ENCODE measurements at places on chromosomes 5 and 9.

DNA sequence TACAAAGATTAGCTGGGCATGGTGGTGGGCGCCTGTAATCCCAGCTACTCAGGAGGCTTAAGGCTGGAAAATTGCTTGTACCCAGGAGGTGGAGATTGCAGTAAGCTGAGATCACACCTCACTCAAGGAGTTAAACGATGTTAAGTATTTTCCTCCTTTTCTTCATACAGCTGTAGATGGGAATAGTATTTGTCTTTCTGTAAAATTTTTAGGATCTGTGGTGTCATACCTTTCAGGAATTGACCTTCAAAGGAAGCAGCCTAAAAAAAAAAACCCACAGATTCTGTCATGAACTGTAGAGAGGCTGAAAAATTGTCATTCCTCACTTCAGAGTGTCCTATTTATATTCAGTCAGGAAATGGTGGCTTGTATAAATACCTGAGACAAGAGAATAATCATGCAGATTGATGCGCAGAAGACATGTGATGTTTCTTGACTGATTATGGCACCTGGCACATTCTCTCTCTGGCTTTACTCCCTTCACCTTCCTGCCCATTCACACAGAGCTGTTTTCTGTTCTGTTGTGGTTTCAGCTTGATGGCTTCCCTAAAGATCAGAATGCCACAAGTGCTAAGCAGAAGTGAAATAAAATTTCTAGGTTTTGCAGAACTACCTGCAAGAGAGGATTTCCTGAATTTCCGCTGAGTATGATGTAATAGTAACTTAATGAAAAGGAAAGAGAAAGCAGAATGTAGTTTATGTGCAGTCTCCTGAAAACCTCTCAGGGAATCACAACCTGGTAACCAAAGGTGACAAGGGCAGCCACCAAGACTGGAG is 3.8 kb downstream of the IFNA1 start:
- DNase-seq = no peak

- DNase-seq = no peak
These were observed 231.7 kb upstream of the CDH12 start for GRCh38 chr5:23084815-23085214.

DNA sequence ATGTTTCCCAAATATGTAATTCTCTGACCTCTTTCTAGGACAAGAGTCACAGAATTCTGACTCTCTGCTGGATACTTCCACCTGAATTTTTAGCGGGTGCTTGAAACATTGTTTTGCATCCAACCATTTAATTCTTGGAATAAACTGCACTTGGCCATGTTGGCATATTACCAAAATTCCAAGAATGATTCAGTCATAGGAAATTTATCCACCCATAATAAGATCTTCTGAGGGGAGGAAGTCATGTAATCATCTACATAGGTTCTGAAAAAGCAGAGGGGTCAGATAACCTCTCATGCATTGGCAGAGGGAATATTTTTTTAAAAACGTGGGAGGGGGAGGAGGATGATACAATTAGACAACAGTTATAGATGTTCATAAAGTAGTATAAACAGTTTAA is 156.9 kb downstream of the PAM start:
- peak; percentile 24 for DNase-seq

- DNase-seq = no peak
These were observed 186.2 kb upstream of the TARS1 start for GRCh38 chr5:33254579-33254978.

DNA sequence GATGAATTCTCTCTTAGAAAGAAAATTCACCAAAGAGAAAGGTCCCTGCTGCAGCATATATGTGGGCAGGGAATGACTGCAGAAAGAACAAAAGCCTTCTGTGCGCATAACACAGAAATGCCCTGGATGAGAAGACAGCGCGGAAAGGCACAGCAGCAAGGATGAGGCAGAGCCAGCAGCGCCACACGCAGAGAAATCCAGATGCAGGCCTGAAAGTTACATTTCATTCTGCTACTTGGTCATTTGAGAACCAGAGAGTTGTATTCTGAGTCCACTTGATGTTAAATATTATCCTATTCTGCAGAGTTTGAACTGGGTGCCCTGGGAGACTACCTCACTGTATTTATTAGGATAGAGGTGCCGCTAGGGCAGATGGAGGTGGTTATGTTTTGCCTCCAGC is 68.5 kb downstream of the GLDC start:
- no peak for DNase-seq

DNA sequence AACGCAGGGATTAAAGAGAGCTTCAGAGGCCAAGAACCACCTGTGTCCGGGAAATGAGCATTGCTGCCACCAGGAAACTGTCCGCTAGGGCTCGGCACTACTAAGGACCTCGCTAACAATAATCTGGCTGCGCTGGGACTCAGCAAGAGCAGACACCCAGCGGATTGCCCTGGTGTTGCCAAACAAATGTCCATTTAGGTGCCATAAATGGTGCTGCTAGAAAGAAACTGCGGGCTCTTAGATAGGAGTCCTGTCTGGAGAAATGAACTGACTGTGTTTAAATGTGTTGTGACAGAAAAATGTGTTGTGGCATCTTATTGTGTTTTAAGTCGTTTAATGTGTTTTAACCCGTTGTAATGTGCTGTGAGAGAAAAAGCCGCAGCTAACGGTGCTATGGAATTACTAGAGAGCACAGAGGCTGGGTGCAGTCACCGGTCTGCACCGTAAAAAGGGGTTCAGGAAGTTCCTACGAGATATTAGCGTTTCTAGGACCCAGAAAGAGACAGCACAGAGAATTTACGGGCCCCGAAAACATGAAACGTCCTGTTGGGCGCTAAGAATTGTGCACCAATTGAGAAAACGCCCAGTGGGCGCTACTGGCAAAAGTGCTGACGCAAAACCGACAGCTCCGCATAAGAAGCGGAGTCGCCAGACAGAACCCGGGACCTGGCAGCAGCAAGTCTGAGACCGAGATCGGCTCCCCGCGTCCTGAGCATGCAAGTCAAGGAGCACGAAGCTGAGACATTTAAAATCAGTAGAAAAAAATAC is 90.6 kb downstream of the ANXA2R start:
- DNase-seq = peak; percentile 44

GRCh38 chr9:91191411-91192380 is 170.0 kb downstream of the AUH start:
- DNase-seq = no peak

GRCh38 chr5:149732324-149733128 is 2.4 kb downstream of the PPARGC1B start:
- DNase-seq = no peak

DNA sequence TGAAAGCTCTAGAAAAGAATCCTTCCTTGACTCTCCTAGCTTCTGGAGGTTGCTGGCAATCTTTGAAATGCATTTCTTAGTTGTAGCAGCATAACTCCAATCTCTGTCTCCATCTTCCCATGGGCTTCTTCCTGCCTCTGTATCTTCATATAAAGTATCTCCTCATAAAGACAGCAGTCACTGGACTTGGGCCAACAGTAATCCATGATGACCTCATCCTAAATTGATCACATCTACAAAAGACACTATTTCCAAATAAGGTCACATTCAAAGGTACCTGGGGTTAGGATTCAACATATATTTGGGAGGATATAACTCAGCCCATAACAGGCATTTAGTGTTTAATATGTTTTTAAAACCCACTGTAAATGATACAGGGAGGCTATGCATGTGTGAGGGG is 123.3 kb downstream of the MLLT3 start:
- no peak for DNase-seq

DNA sequence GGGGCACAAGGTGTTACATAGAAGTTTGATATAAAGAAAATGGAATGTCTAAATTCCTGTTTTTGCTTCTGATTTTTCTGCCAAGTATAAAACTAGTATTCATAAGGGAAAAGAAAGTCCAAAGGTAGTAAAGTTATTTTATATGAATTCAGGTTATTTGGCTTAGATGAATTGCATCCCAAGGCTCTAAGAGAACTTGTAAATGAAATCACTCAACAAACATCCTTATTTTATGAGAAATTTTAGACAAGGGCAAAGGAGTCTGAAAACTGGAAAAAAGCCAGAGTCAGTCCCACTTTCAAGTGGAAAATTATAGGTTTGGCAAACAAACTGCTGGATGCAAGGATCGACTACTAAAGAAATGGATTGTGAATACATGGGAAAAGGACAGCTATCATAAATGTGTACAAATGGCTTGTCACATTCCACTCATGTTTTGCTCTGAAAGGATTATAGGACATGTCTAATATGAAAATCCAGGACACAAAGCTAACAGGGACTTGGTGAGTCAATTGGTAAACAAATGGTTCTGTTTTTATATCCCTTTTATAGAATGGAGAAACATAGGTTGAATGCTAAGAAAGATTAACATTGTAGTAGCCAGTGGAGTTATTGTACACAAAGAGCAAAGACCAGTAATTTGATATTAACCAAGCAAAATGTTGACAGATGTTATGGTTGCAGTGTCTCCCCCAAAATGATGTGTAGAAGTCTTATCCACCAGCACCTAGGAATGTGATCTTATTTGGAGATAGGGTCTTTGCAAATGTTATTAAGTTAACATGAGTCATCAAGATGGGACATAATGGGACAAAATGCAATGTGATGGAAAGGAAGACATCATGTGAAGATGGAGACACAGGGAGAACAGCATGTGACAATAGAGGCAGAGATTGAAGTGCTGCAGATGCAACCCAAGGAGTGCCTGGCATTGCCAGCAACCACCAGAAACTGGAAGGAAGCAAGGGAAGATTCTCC is 495.7 kb downstream of the TLE1 start:
- DNase-seq = no peak

DNA sequence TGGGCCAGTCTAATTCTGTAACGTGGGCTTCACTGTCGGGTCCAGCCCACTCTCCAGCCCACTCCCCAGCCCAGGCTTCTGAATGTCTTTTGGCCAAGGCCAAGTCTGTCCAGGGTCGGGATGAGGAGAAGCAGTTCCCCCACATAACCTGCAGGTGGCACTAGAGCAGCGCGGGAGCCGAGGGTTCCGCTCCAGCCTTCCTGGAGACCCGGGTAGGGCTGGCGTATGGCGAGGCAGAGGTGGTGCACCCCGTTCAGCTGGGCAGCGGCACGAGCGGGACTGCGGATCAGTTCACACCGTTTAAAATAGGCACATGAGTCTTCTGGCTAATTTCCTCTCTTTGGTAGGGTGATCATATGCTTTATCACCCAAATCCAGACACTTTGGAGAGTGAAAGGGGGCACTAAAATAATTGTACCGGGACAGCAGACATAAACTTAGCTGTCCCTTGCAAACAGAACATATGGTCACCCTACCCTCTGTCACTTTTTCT is 185.9 kb downstream of the MSX2 start:
- peak; percentile 11 for DNase-seq

- no peak for DNase-seq
These were observed 172.5 kb downstream of the FSTL4 start for GRCh38 chr5:133439859-133440258.

GRCh38 chr5:144691936-144692335 is 521.3 kb downstream of the KCTD16 start:
- no peak for DNase-seq

GRCh38 chr9:131748411-131748955 is 8.6 kb upstream of the RAPGEF1 start:
- no peak for DNase-seq

DNA sequence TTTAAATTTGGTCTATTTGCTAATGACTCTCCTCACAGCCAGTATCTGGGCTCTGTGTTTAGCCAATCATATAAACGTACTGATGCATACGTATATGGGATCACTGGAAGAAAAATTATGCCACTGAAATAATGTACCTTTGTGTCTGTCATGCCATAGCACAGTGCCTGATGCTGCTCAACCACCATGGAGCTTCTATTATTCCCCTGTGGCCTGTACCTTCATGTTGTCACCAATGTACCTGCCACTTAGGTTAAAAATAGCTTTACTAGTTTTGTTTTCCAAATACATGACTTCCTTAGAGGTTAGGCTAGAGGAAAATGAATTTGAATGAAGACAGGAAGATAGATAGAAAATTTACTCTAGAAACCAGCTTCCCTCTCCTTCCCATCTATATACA is 34.6 kb downstream of the HACD4 start:
- DNase-seq = no peak

- DNase-seq = no peak
These were observed 51.6 kb downstream of the ALG2 start for GRCh38 chr9:99169982-99170761.

DNA sequence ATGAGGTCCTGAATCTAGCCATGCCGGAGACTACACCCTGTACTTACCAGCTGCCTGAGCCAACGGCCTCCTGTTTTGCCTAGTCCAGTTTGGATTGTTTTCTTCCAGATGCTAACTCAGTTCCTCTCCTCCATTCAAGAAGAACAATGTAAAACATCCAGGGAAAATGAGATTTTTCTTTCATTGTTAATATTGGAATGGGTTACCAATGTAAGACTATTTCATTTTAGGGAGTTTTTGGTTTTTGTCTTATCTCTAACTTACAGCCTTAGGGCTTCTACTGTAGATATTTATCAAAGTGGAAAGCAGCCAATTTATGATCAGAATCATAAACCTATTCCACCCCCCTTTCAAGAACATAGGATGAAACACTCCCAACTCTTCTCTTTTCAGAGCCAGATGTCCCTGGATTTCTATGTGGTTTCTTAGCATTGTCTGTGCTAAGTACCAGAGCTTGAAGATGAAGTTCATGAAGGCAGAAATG is 3.5 kb upstream of the VDAC1 start:
- DNase-seq = no peak

GRCh38 chr5:50580506-50580905 is 85.9 kb upstream of the PARP8 start:
- DNase-seq = no peak

DNA sequence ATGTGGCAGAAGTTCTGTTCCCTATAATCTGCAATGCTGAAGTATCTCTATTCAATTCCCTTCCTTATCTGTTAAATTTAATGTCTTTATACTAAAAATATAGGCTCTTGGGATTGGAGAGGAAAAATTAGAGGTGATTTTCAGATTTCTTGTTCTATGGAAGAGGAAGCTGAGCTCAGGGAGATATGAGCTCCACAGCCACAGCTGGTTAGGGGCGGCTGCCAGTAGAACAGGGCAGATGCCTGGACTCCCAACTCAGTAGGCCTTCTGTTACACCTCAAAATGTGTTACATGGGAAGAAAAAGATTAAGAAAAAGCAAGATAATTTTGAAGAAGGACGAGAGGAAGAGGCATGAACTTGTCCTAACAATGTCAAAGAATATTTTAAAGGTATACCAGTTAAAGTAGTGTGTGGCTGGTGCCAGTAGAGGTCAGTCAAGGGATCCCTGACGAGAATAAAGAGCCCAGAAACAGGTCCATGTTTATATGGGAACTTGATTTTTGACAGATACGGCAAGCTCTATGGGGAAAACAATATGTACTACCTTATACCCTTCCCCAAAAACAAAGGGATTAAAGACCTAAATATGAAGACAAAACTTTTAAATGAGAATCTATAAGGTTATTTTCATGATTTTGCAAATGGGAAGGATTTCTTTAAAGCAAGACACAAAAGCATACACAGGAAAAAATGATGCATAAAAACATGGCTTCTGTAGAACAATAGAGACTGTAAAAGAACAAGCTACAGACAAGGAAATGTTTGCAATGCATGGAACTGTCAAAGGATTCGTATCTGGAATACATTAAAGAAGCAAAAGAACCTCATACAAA is 28.7 kb downstream of the DNAJC21 start:
- no peak for DNase-seq

GRCh38 chr5:164420161-164420560 is 914.7 kb downstream of the MAT2B start:
- DNase-seq = no peak

GRCh38 chr5:89292487-89292886 is 409.5 kb upstream of the MEF2C start:
- no peak for DNase-seq

- peak; percentile 59 for DNase-seq
These were observed 10.5 kb downstream of the OR1K1 start for GRCh38 chr9:122810306-122810946.

- DNase-seq = no peak
These were observed 51.5 kb downstream of the SLC44A1 start for GRCh38 chr9:105295986-105296385.
